ENCODE measurements at places on chromosomes 2 and 18.

GRCh38 chr2:22520369-22521288, 864.4 kb upstream of the KLHL29 start:
- no peak for DNase-seq

GRCh38 chr18:48024881-48025660, 94.6 kb upstream of the SMAD2 start:
- DNase-seq = no peak

DNA sequence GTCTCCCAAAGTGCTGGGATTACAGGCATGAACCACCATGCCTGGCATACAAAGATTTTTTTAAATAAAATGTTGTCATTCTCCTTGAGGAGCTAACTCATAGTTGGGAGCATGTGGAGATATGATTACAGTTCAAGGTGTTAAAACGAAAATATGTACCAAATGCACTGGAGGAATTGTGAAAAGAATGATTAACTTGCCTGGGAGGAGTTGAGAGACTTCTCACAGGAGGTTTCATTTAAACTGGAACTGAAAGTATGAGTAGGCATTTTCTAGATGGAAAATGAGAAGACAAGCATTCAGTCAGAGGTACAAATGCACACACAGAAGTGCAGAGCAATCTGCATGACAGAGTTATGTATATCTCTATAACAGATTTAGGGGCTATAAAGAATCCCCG, 126.6 kb upstream of the PDE1A start:
- no peak for DNase-seq

DNA sequence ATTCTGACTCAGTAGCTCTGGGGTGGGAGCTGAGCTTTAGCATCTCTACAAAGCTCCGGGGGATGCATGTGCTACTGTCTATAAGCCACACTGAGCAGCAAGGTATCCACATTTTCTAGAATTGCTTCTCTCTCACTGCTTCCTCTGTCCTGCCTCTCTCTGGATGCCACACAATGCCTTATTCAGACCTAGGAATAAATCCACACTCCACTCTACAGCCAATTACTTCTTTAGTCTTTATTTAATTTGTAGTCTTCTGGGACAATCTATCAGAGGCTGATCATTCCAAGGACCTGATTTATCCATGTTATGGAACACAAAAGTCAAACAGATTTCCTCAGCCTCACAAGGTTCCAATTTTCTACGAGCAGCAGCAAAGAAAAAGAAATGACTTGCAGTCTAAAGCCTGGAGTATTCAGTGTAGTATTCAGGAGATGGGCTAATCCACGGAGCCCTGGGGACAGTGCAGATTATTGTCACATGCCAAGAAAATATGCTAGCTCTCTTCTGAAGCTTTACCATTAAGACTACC, 4.4 kb downstream of the BCL2 start:
- DNase-seq = no peak

DNA sequence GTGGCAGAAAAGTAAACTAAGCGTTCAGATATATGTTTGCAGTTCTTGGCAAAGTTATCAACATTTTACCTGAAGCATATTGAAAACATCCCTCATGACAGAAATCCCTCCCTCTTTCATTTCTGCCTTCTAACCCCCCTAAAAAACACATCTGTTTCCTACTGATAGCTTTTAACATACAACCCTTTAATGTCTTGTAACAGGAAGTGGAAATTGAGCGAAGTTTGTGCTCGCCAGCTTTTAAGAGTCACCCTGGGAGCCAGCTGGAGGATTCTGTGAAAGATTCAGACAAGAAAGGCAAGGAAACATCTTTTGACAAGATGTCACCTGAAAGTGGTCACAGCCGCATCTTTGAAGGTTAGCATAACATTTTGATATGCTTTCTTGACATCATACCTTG, 247.4 kb downstream of the XIRP2 start:
- no peak for DNase-seq

Data from activated B cell treated with CpG ODN at 0.5 μM for 24 hours (primary cell).